ENCODE measurements at places on chromosomes 4 and X. TPM values are rescaled to one million over a fixed set of nuclear protein-coding genes. Genes with fewer than 3 reads are reported as not detected.
A peak's percentile ranks its signal among the peaks of the same experiment; 100 is the strongest.

- no peaks in the 10 kb centered on the region for H3K4me1 ChIP-seq
- no peak overlapping the region for H3K27ac ChIP-seq
- no peaks in the 10 kb centered on the region for H3K27me3 ChIP-seq
- DNase-seq, result no peak
Measured at GRCh38 chr4:134117392-134118183, 84.0 kb downstream of the PABPC4L start.

GRCh38 chrX:152641996-152642395, 4.3 kb downstream of the GABRQ start:
- H3K27ac ChIP-seq, result no peak overlapping the region
- H3K4me1 ChIP-seq, result no peaks in the 10 kb centered on the region
- H3K4me3 ChIP-seq, result no peak overlapping the region
- DNase-seq, result no peak
- no peaks in the 10 kb centered on the region for H3K27me3 ChIP-seq
- H3K36me3 ChIP-seq, result no peaks in the 10 kb centered on the region

DNA sequence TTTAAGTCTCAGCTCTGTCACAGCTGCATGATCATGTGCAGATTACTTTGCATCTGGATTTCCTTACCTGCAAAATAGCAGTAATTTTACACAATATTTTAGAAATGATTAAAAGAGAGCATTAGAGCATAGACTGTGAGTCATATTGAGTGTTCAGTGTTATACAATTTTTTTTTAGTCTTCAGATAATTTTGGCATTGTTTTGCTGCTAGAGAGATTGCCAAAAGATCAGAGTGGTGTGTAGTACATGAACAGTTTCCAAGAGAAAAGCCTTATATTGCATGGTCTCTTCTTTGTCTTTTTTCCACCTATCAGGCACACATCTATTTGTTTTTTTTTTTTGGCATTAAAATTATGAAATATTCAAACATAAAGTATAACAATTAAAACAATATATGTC, 209.6 kb upstream of the TLL1 start:
- no peaks in the 10 kb centered on the region for H3K27me3 ChIP-seq
- H3K4me1 ChIP-seq, result no peaks in the 10 kb centered on the region
- no peak overlapping the region for H3K4me3 ChIP-seq
- H3K27ac ChIP-seq, result no peak overlapping the region

GRCh38 chr4:154044742-154045485, 256.0 kb upstream of the SFRP2 start:
- no peaks in the 10 kb centered on the region for H3K4me1 ChIP-seq
- no peak for DNase-seq
- H3K27me3 ChIP-seq, result no peaks in the 10 kb centered on the region
- H3K27ac ChIP-seq, result no peak overlapping the region

- no peaks in the 10 kb centered on the region for H3K36me3 ChIP-seq
- no peak for DNase-seq
- H3K27me3 ChIP-seq, result no peaks in the 10 kb centered on the region
Measured at GRCh38 chrX:70092247-70092646, 30.0 kb downstream of the OTUD6A start.

DNA sequence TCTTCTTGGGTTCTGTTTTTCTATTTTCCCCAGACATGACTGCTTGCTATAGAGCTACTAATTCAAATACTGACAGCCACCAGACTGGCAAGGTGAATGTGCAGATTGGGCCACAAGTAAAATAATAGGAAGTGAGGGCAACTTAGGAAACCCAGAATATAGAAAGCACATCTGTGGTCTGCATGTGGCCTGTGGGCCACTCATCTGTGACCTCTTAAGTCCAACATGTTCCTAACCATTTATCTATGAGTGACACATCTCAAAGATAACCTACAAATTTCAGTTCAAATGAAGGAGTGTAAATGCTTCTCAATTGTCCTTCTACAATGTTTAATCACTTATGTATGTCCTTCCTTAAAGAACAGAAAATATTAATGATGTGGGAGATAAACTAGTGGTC, 128.9 kb downstream of the REELD1 start:
- no peak for DNase-seq
- H3K27me3 ChIP-seq, result no peaks in the 10 kb centered on the region
- H3K4me1 ChIP-seq, result no peaks in the 10 kb centered on the region
- no peak overlapping the region for H3K4me3 ChIP-seq
- no peak overlapping the region for H3K27ac ChIP-seq

DNA sequence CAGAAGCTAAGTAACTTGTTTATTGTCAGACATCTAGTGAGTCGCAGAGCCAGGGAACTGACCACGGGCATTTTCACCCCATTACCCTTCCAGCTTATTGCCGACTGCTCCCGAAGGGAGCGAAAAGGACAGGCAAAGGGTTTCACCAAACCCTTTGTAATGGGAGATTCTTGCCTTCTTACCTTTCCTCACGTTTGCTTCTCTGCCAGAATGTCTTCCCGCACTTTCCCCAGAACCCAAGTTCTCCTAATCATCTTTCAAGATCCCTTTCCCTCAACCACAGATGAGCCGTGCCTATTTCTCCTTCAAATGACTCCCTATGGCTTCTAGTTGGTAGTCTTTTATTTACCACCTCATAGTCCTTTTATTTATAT, 520 bp upstream of the SRP72 start:
- H3K4me1 ChIP-seq, result peaks cover 41% of the 10 kb centered on the region
- peaks cover 10% of the 10 kb centered on the region for H3K36me3 ChIP-seq
- DNase-seq, result no peak
- peak overlapping the region; percentile 96 for H3K27ac ChIP-seq

GRCh38 chr4:154908168-154908567, 127.1 kb downstream of the RBM46 start:
- H3K27me3 ChIP-seq, result no peaks in the 10 kb centered on the region
- DNase-seq, result no peak
- no peak overlapping the region for H3K27ac ChIP-seq
- no peaks in the 10 kb centered on the region for H3K36me3 ChIP-seq
- no peaks in the 10 kb centered on the region for H3K4me1 ChIP-seq

- no peaks in the 10 kb centered on the region for H3K36me3 ChIP-seq
- no peak for DNase-seq
- H3K27ac ChIP-seq, result no peak overlapping the region
- peaks cover 4% of the 10 kb centered on the region for H3K4me1 ChIP-seq
- H3K4me3 ChIP-seq, result peak overlapping the region; percentile 25
Measured at GRCh38 chr4:825063-825970, 612 bp downstream of the CPLX1 start.

- no peak for DNase-seq
- no peak overlapping the region for H3K27ac ChIP-seq
- H3K4me1 ChIP-seq, result no peaks in the 10 kb centered on the region
- no peaks in the 10 kb centered on the region for H3K27me3 ChIP-seq
- no peak overlapping the region for H3K4me3 ChIP-seq
- no peaks in the 10 kb centered on the region for H3K36me3 ChIP-seq
Measured at GRCh38 chr4:133938061-133938460, 263.5 kb downstream of the PABPC4L start.

GRCh38 chr4:6891436-6892170, 18.0 kb upstream of the TBC1D14 start:
- peak overlapping the region; percentile 32 for H3K27ac ChIP-seq
- H3K4me3 ChIP-seq, result no peak overlapping the region
- DNase-seq, result no peak
- H3K36me3 ChIP-seq, result no peaks in the 10 kb centered on the region
- no peaks in the 10 kb centered on the region for H3K27me3 ChIP-seq

- no peak for DNase-seq
- H3K36me3 ChIP-seq, result no peaks in the 10 kb centered on the region
- H3K27ac ChIP-seq, result peak overlapping the region; percentile 96
Measured at GRCh38 chr4:39528061-39528465, 824 bp upstream of the UGDH start.

DNA sequence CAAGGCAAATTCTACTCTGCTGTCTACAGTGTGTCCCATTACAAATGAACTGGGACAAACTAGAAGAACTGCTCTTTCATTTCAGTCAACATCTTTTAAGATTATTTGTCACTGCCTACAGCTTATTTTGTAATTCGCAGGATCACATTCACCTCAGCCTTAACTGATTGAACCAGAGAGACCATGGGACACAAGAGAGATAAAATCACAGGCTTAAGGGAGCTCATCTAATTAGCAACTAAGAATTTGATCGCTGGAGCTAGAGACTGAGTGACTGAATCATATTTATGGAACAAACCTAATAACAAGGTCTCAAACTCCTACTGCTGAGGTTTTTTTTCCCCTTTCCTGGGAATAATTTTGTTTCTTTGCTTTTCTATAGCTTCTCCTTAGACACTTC, 898.2 kb downstream of the PCDH18 start:
- no peaks in the 10 kb centered on the region for H3K4me1 ChIP-seq
- no peak overlapping the region for H3K27ac ChIP-seq
- H3K4me3 ChIP-seq, result no peak overlapping the region
- DNase-seq, result no peak

Gene NSUN7
- total RNA-seq, result 2.4 TPM

Gene COL4A6
- total RNA-seq, result 1.1 TPM

Gene ANXA10
- total RNA-seq, result 0.18 TPM

Gene GASK1B
- 13.8 TPM for total RNA-seq

Gene ATP2B3
- total RNA-seq, result not detected

Gene CLTRN
- total RNA-seq, result not detected

Gene ITIH6
- not detected for total RNA-seq

Gene CNKSR2
- 3.1 TPM for total RNA-seq
